ENCODE measurements at places on chromosomes 16 and 17.
A peak's percentile ranks its signal among the peaks of the same experiment; 100 is the strongest.

DNA sequence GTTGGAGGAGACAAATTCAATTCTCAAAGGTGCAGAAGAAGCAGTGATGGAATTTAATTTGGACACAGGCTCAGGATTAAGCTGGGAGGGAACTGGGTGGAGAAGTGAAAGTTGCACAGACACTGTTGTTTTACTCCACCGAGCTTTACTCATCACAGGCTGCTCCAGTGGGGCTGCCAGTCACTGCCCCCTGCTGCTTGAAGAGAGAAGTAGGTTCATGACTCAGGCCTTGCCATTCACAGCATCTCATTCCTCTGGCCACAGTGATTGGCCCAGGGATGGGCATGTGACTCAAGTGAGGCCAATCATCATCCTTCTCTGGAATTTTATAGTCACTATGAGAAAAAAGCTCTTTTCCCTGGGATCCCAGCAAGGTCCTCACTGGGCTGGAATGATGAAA is 11.8 kb downstream of the GNAO1 start:
- peak; percentile 40 for DNase-seq

GRCh38 chr17:4506175-4506813 is 7.6 kb downstream of the SPNS2 start:
- DNase-seq, result no peak

GRCh38 chr17:40555296-40556190 is 9.7 kb downstream of the CCR7 start:
- DNase-seq, result no peak

DNA sequence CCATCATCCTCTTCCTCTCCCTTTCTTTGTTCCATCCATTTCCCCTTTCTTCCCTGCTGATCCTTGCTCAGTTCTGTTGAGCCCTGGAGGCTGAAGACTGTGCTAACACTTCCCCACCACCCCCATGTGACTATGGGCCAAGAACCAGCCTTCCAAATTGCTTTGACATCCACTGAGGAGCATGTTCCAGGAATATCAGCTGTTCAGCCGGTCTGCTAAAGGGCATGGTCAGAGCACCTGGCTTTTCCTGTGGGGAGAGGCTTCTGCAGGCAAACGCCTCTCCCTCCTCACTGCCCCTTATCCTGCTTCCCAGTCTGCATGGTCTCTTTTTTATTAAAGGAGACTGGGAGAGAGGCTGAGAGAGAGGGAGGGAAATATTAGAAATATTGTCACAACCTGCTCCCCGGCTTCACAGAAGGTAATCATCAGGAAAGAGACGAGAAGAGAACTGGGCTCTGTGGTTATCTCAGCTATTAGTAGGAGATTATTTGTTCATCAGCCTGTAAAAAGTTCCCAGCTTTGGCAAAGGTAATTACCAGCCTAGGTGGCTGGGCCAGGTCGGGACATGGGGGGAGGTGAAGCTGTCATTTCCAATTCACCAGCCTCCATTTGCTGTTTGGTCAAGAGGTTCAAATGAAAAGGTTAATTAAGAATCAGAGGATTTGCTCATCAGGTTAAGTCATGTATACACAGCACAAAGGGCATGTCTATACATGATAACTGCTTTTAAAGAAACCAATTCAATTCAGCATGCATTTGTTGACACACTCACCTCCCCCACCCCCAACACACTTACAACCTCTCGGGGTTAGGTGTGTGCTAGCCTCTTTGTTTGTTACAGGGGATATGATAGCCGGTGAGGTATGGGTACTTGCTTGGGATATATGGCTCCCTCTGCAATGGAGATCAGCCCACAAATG is 83.7 kb upstream of the CRHR1 start:
- no peak for DNase-seq

Data from GM10248 (cell line).